Neural progenitor cell (in vitro differentiated cells): ENCODE measurements at places on chromosomes 11 and 22.

- DNase-seq: no peak
These were observed 314.7 kb upstream of the SORL1-AS1 start for GRCh38 chr11:121767433-121767832.

GRCh38 chr11:131668500-131669400 lies 298.3 kb downstream of the NTM start:
- DNase-seq: peak; percentile 80

DNA sequence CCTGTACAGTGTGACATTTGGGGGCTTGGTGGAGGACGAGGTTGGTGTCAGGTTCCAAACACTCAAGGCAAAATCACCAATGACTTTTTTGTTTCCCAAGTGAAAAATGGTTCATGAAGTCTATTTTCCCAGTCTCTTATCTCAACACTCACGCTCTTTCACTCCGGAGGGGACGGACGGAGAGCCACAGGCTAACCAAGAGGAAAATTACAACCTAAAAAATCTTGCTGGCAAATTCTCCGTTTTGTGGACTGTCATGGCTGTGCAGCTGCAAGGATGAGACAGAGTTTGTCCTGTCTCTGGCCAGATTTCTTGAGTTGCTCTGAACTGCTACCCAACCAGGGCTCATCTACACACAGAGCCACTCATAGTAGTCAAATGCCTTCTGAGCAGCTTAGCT lies 101.2 kb downstream of the ABTB2 start:
- DNase-seq: no peak

DNA sequence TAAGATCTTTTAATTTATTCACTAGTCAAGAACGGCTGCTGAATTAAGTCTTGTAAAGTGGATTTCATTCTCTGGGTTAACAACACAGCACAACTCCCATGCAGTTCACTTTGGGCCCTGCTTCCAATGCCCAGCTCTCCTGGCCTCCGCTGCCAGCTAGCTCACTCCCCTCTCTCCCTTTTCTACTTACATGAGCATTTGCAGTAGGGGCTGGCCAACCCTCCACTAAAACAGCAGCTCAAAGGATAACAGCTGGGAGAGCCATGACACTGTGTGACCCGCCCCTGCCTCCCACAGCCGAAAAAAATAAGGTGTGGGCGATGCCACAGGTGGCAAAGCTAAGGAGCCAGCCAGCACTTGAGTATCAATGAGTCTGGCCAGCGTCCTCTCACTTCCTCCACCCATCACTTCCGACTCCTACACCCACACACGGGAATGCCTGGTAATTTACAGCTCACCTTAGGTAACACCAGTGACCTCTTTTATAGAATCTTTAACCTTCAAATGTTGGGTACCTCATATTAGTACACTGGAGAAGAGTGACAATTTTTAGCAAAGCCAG lies 56.8 kb downstream of the DGCR2 start:
- no peak for DNase-seq

GRCh38 chr11:11814614-11815452 lies 26.9 kb upstream of the USP47 start:
- no peak for DNase-seq

GRCh38 chr11:40281052-40281580 lies 1178.3 kb downstream of the LRRC4C start:
- no peak for DNase-seq

DNA sequence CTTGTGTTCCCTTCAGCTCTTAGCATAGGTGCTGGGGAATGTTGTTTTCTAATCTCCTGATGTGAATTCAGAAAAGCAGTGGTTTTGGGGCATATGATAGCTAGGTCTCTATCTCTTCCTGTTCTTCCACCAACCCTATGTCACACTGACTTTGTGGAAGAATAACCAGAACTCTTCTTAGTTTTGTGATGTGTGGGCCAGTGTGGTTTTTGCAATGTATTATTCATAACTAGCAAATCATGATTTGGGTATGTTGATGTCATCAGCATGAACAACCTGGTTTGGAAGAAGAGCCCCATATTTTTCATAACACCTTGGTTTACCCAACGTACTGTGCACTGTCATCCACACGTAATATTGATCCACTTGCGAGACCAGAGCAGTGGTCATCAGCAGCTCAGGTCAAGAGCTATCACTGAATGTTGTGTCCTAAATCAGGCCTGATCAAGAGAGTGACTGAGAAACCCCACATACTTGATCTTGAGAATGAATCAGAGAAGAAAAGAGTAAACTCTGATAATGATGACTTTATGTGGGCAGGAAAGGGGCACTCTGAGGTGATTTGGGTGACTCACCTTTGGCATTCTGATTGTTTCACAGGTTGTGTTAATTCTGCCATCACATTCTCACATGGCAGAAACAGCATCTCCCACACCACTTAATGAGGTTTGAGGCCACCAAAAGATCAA lies 19.4 kb upstream of the MS4A6E start:
- no peak for DNase-seq

DNA sequence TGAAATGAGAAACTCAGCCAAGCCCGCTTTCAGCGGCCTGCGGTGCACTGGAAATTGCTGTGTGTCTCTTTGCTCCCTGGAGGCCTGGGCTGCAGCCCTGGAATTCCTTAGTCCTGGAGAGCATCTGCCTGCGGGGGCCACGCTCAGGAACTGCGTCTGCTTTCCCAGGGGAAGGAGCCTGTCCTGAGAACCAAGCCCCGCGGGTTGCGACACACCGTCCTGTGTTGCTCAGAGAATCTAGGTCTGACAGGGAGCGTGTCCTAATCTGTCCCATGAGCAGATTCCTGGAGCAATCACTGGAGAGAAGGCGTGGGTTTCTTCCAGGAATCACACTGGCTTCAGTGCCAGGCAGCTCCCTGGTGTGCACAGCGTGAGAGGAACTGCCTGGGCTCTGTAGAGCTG lies 708.1 kb downstream of the BRD1 start:
- DNase-seq: peak; percentile 47

DNA sequence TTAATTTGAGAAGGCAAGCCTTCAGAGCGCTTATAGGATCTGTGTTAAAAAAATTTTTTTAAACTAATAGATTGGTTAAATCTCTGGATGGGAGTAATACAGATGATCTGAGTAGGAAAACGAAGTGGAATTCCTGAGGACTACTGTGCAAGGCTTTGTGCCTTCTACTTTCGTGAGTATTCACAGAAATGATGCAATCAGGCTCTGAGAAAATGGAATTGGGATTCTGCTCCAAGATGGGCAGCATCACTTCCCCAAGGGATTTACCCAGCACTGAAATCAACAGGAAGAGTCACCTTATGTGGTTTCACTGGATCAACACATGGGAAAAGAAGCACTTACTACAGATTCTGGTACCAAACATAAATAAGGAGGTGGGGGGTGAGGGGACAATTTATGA lies 12.5 kb downstream of the KMT5B start:
- no peak for DNase-seq

GRCh38 chr11:125869521-125869920 lies 17.9 kb upstream of the HYLS1 start:
- DNase-seq: no peak

DNA sequence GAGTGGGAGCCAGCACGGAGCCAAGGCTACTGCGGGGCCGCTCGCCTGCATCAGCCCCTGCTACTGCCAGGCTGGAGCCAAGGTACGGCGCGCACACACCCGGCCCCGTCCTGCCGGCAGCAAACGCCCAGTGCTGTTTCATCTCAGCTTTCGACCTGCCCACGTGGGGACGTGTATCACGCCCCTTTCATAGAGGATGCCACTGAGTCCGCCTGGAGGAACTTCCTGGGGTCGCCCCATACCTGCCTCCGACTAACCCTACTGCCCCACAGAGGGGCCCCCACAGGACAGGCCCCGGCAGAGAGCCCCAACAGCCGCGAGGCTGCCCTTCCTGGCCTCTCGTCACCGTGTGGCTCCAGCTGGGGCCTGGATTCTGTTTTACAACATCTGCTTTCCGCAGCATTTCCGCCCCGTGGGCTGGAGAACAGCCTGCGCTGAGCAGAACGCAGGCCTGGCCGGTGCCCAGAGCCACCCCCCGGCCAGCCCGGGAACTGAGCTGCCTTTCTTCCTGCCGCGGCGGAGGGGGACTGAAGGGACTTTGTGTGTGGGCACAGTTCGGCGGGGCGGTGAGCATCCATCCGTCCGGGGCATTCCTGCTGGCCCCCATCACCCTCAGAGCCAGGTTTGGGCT lies 22.9 kb upstream of the ARHGAP8 start:
- no peak for DNase-seq

DNA sequence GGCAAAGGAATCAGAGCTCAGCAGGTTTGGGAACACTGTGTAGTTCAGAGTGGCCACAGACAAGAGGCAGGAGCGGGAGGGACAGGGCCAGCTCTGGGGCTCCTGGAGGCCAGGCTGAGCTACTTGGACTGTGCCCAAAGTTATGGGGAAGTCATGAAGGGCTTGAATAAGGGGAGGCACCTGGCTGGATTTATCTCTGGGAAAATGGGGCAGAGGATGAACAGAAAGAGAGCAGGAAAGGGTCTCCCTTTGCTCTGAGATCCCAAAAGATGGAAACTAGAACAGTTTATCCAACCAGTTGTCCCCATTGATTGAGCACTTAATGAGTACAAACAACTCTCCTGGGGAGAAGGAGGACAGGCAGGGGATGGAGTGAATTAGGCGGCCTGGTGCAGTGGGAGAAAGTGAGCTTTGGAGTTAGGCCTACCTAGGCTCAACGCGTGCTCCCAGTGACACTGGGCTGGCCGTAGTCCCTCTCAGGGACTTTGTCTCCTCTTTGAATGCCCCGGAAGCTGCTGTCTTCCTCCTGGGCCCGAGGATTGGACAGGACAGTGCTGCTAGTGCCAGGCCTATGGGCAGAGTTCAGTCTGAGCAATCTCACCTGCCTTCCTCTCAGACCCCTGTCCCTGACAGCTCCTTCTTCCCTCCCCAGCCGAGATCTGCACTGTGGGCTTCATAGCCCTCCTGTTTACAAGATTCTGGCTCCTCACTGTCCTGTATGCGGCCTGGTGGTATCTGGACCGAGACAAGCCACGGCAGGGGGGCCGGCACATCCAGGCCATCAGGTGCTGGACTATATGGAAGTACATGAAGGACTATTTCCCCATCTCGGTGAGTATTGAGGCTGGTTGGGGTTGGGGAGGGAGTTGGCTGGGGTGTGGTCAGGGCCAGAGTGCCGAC lies 2.0 kb downstream of the MOGAT2 start:
- DNase-seq: no peak

DNA sequence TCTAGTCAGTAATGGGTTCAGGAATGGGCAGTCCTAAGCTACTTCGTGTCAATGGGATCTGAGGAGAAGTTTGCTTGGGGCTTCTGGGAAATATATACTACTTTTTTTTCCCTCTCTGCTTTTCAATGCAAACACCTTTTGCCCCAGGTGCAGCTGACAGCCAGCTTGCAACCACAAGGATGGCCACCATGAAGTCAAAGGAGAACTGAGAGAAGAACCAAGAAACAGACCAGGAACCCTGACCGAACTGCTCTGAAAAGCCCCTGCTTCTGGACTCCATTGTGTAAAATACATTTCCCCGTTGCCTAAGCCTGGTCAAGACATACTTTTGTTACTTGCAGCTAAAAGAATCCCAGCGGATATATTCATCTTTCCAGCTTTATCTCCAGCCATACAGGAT lies 20.1 kb upstream of the CD44 start:
- DNase-seq: no peak
